Mesothelial cell of epicardium (in vitro differentiated cells): ENCODE measurements at places on chromosomes 5 and 9.
A peak's percentile ranks its signal among the peaks of the same experiment; 100 is the strongest.

- no peak for DNase-seq
These were observed 50.5 kb downstream of the COMMD10 start for GRCh38 chr5:116135344-116135743.

- DNase-seq = no peak
These were observed 77.9 kb upstream of the MVB12B start for GRCh38 chr9:126248680-126249079.

GRCh38 chr5:58922461-58923171, 339.7 kb downstream of the RAB3C start:
- DNase-seq = no peak

- DNase-seq = peak; percentile 37
These were observed 5.5 kb downstream of the NR2F1 start for GRCh38 chr5:93588352-93589151.

- no peak for DNase-seq
These were observed 30.9 kb upstream of the FAM169A start for GRCh38 chr5:74897049-74897448.

GRCh38 chr9:21789541-21790037, 12.8 kb upstream of the MTAP start:
- no peak for DNase-seq

- peak; percentile 23 for DNase-seq
These were observed 364 bp downstream of the RPS6 start for GRCh38 chr9:19379697-19380046.

DNA sequence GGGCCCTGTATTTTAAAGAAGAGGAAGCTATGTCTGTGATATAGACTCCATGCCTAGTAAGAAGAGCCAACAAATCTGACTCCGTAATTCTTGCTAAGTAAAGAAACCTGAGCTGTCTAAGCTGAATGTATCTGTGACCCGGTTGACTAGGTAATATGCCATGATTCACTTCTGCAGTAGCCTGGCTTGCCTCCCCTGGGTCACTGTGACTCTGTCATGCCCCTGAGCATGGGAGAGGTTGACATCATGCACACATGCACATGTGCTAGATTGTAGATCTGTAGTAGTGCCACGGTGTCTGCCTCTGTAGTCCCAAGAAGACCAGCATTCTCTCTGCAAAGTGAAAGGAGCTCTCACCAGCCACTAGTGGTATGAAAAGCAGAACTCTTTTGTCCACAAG, 9.1 kb downstream of the SLC22A5 start:
- no peak for DNase-seq

GRCh38 chr9:37562826-37563225, 13.4 kb downstream of the FBXO10 start:
- no peak for DNase-seq

- DNase-seq = no peak
These were observed 111.1 kb downstream of the DOCK2 start for GRCh38 chr5:169748174-169748573.

- DNase-seq = no peak
These were observed 598.8 kb upstream of the BRINP1 start for GRCh38 chr9:119967867-119968535.

- DNase-seq = no peak
These were observed 8.6 kb downstream of the SUSD3 start for GRCh38 chr9:93066978-93067603.

DNA sequence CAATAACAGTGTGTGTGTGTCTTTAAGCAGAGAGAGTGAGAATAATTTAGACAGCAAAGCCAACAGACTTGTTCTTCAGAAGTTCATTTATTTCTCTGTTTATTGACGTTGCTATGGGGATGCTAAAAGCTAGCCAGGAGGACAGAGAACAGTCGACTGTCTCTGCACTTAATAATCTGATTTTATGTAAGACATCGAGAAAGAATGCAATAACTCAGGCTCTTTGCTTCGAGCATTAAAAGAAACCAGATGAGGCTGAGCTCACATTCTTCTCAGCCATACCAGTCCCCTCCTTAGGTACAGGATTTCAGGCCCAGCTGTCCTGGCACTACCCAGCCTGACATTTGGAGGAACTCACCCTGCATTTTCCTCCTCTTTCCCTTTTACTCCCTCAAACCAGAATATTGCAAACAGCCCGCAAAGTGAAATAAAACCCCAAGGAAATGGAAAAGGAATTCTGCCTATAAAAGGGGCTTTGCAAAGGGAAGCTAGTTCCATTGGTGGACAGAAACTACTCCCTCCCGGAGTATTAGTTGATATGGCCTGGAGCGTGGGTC, 44.5 kb upstream of the DPYSL3 start:
- no peak for DNase-seq

- DNase-seq = no peak
These were observed 157.1 kb upstream of the CDH6 start for GRCh38 chr5:31036411-31036810.

DNA sequence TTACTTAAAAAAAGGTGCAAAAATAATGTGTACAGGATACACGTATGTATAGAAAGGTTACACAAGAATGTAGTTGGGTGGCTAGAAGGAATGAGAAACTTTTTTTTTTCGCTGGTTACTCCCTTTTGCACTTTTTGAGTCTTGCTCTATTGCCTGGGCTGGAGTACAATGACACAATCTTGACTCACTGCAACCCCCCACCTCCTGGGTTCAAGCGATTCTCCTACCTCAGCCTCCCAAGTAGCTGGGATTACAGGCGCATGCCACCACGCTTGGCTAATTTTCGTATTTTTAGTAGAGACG, 15.8 kb downstream of the FBXW11 start:
- DNase-seq = no peak

- DNase-seq = no peak
These were observed 39.0 kb downstream of the SMARCA2 start for GRCh38 chr9:2053883-2054845.

DNA sequence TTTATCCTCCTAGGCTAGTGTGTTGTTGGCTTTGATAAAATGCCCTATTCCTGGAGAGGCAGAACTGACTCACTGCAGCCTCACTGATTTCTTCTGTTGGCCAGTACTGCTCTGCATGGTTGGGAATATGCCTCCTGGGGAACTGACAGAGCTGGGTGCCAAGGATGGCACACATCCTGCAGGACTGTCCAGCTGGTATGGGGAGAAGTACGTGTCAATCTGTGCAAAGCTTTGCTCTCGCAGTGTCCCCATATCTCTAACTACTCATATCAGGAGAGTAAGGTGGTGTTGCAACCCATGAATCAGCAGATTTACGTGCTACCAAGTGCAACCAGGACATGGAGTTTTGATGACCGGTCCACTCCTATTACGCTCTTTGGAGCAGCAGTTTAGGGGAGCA, 74.7 kb downstream of the TEK start:
- no peak for DNase-seq

- no peak for DNase-seq
These were observed 42.4 kb downstream of the FYB1 start for GRCh38 chr5:39176759-39177630.

GRCh38 chr9:110971234-110971633, 67.0 kb downstream of the LPAR1 start:
- no peak for DNase-seq

DNA sequence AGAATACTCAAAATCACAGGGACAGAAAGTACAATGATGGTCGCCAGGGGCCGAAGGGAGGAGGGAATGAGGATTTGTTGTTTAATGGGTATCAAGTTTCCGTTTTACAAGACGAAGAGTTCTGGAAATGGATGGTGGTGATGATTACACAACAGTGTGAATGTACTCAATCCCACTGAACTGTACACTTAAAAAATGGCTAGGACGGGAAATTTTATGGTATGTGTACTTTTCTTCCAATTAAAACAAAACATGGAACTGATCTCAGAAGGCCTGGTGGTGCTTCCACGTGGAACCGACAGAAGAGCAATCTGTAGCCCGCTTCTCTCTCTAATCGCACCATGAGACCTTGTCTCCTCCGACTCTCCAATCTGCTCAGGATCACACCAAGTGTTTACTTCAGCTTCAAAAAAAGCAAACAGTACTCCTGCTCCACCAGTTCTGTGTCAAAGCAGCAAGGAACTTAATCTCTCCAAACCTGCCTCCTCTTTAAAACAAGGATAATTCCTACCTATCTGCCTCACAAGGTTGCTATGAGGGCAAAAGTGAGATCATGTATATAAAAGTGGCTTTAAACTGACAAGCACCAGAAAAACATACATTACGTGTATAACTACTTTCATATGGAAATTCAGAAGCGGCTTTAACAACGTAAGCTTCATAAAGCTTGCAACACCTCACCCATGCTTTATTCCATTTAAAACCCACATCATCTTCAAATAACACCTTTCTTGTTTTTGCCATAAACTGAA, 2.1 kb downstream of the ECPAS start:
- no peak for DNase-seq

GRCh38 chr9:133323211-133323610, 12.8 kb downstream of the SURF6 start:
- no peak for DNase-seq

DNA sequence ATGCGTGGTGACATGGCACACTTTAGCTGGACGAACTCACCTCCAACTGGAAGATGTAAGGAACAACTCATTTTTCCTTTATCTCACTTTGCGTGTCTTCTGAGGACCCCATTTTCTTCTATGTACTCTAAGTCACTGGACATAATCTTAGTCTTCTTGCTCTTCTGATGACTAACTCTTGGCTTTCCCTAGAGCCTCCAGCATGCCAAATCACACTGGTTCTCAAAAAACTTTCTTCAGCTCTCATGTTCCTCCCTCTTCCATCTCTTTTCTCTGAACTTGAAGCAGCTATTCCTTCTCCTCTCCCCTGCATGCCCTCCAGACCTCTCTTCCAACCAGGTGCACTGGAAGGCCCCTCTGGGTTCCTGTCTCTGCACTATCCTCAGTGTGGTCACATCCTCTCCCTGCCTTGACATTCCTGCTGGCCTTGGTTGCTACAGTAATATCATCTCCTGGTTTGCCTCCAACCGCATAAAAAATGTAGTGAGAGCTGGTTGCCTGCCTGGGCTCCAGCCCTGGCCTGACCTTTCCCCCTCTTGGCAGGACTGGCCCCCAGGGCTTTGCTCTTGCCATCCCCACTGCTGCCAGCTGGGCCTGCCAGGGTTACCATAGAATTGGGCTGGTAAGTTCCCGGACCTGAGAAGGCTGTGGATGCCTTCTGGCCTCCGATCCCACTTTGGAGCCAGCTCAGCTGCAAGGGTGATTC, 44.8 kb upstream of the BNC2 start:
- DNase-seq = no peak

DNA sequence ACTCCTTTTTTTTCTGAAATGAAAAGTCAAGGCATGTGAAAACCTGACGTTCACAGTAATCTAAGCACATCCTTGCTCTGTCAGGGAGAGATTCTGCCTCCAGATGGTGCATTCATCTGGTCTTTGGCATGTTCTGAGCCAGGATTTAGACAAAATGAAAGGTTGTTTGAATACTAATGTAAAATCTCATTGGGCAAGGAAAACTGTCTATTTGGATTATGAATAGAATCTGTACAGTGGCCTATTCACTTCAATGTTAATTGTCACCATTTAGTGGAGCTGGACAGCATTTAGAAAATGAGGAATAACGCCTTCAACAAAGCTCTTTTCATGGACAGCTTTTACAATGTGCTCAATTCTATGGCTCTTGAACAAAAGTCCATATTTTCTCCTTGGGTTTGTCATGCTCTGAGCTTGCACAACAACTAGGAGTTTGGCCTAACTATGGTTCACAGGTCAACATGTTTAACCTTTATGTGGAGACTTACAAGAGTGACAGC, 28.9 kb downstream of the ARHGEF28 start:
- DNase-seq = no peak

DNA sequence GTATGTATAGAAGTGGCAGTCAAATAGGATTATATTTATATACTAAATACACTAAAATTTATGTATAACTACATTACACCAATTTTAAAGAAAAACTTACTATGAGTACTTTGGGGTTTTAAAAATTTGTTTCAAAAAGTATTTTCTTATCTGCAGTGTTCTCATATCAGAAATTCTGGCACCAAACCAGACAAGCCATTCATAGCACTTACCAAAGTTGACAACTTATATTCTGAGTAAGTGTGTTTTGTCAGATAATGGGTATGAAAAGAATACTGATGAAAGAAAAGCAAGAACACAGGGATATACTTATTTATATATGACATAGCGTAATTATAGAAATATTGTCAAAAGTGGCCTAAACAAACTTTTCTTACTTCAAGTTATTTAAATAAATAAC, 67.5 kb downstream of the SPEF2 start:
- no peak for DNase-seq

DNA sequence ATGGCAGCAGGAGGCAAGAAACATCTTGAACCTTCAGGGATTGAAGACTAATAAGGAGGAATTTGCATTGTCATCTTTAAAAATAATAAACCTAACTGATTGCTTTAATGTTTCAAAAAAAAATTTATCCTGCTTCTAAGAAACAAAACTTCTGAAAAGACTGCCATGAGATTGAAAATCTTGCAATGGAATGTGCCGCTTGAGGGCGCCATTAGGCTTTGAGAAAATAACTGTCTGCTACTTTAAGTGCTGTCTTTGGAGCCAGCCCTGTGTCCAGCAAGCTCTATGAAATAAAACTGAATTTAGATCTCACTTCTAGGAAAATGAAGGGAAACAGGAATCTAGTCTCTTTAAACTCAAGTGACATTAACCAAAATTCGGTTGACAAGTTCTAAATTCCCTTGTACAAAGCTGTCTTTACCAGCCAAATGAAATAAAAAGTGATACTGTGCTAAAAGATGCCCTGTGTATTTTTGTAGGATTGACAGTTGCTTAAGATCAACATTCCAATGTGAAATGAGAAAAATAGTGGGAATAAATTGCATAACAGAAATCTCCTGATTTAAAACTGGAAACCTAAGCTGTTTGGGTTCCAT, 79.4 kb downstream of the ESM1 start:
- peak; percentile 75 for DNase-seq

GRCh38 chr5:68368311-68369022, 152.9 kb downstream of the PIK3R1 start:
- DNase-seq = no peak

- DNase-seq = no peak
These were observed 2.5 kb upstream of the WHRN start for GRCh38 chr9:114507726-114508125.

- DNase-seq = no peak
These were observed 428.0 kb upstream of the TRPC7 start for GRCh38 chr5:136793300-136793699.

DNA sequence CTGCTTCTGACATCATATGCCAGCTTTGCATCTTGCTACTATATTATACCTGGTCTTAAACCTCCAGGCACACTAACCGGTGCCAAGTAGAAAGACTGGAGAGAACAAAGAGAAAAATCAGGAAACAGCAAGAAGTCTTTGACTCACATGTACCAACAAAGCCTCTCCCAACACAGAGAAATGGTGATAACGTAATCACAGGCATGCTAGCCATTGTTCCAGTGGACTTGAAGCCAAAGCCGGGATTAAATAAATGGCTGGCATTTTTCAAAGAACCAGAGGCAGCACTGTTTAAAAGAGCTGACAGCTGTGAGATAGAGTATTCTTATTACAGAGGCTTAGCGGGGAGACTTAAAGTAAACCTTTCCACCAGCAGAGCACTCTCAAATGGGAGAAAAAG, 148.4 kb upstream of the NFIL3 start:
- no peak for DNase-seq

DNA sequence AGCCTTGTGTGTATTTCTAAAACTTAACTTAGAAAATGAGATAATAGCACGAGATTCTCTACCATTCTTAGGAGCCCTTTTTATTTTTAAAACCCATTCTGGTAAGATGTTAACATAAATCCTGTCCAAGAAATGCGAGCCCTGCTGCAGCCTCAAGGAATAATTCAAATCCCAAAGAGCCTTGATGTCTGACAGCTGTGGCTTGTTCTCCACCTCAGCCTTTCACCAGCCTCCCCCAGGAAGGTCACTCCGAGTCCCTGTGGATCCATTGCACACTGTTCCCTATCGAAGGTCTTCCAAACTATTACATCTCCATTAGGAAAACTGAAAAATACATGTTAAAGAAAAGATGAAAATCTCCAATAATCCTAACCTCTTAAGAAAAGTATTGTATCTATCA, 98.5 kb upstream of the S1PR3 start:
- no peak for DNase-seq
